ENCODE measurements at places on chromosomes 6 and 20. TPM values are rescaled to one million over a fixed set of nuclear protein-coding genes. Genes with fewer than 3 reads are reported as not detected.

DNA sequence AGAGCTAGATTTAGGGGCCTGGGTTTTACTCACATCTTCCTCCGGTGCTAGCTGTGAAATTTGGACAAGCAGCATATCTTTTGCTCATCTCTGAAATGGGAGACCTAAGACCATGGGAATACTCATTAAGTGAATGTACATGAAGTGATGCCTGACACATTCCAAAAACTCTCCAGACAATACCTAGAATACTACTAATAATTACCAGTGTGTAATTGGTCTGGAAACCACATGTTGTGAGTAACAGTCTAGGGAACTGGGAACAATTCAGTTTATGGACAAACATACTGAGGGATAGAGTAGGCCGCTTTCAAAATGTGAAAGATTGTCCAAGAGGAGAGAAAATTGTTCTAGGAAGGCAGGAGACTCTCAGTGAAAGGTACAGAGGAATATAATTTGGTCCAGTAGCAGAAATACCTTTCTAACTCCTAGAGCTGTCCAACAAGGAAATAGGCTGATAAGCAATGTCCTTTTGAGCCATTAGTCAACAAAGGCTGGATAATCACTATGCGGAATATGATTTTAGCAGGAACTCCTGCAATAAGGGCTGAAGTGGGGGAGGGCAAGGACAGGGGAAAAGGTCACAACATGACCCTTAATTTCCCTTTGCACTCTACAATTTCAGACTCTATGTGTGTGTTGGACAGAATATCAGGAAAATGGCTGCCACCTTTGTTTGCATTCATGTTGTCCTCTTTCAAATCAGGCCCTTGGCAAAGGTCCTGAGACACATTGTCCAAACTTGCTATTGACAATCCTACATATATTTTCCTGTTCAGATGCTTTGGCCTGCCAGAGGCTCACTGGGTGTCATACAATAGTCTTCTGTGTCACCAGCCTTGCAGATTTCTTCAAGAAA, 315.4 kb downstream of the PLCB1 start:
- DNase-seq: no peak

- no peak for DNase-seq
These were observed 432.8 kb downstream of the GRIK2 start for GRCh38 chr6:101826269-101826668.

DNA sequence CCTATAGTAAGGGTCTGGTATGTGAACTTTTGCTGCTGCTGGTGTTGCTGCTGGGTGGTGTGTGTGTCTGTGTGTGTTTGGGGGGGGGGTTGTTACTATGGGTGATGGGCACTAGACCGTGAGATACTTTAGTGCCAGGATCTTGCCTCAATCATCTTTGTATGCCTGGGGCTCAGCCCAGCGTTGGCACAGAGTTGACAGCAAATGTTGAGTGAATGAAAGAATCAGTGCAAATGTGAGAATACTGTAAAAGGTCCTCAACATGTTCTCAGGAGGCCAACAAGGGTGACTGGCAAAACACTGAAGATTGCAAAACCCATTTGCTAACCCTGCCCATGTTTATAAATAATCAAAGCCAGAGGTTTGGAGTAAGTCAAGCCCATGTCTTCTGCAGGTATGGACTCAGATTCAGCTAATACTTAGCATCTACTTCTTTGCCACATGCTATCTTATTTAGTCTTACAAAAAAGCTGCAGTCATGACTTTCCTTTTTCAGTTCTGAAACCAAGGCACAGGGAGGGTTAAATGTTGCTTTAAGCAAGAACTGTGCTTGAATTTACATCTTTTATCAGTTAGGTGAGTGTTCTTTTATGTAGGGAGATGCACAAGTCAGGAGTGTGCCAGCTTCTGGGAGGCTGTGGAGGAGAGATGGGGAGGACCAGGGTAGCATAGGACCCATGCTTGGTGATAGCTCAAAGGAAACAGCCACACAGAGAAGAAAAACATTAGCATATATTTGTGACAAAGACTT, 125.3 kb upstream of the SPACA1 start:
- DNase-seq: no peak

- no peak for DNase-seq
These were observed 3.5 kb upstream of the PLCG1 start for GRCh38 chr20:41133709-41134361.

DNA sequence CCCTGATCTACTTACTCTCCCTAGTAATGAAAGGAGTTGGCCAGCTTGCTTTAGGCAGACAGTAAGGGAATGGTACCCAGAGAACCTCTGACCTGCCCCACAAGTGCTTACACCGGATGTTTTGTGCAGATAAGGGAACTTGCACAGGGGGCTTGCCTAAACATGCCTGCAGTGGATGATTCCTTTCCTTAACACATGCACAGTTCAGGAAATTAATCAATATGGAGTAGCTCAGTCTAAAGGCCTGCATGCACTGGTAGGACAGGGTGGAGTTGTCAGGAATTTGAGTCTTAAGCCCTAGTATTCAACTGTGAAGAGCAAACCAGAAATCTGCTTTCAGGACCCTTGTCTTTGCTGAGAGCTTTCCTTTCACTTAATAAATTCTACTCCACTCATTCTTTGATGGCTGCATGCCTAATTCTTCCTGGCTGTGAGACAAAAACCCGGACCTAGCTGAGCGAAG, 3.9 kb upstream of the TRIM38 start:
- DNase-seq: no peak

GRCh38 chr6:82458705-82459104, 95.1 kb downstream of the TPBG start:
- no peak for DNase-seq

DNA sequence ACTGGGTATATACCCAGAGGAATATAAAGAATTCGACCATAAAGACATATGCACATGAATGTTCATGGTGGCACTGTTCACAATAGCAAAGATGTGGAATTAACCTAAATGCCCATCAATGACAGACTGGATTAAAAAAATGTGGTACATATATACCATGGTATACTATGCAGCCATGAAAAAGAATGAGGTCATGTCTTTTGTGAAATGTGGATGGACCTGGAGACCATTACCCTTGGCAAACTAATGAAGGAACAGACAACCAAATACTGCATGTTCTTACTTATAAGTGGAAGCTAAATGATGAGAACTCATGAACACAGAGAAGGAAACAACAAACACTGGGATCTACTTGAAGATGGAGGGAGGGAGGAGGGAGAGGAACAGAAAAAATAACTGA, 186.7 kb upstream of the SSTR4 start:
- no peak for DNase-seq

DNA sequence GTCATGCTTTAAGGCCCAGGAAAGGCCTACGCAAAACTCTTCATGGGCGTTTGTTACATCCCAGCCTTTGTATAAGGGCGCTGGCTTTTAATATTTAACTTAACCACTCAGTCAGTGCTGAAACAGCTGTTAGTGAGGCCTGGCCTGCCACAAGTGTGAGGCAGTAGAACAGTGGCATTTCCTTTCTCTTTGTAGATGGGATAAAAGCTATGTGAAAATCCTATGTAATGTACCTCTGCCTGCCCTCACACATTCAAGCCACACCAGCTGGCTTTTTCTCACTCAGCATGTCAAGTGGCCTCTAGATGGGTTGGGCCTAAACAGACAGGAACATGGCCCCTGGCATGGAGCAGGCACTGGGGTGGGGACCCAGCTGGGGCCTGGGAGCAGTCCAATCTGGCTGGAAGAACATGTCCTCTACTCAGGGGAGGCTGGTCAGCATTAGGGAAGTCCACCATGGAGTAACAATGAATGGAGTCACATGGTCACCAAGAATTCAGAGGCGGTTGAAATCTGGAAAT, 20.7 kb downstream of the CGA start:
- no peak for DNase-seq

Gene RREB1
- 48.5 TPM for total RNA-seq

Gene ID1
- 142 TPM for total RNA-seq

Measured in spleen (tissue), 13 donors.